ENCODE measurements at places on chromosomes 3 and 15. TPM values are rescaled to one million over a fixed set of nuclear protein-coding genes. Genes with fewer than 3 reads are reported as not detected.

Gene GMNC
- not detected for total RNA-seq

- DNase-seq, result no peak
Observed at GRCh38 chr15:55394694-55395093, 13.5 kb downstream of the CCPG1 start.

DNA sequence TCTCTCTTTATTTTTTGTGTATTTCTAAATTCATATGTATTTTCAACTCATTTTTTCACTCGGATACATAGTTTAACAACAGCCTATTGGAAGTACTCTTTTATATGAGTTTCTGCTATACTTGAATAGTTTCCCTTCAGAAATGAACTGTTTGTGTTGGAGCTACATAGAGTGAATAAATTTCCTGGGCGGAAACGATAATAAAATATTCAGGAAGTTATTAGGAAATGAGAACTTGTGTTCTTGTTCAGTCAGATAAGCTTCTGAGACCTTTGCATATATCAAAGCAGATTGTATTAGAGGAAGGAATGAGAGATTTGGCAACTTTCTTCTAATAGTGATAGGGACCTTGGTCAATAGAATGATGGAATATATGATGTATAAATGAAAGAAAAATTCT lies 27.3 kb downstream of the NEO1 start:
- DNase-seq, result no peak

Gene GOLGA8J
- total RNA-seq, result not detected

GRCh38 chr3:99866261-99866761 lies 48.6 kb downstream of the CMSS1 start:
- DNase-seq, result peak; percentile 81

- DNase-seq, result peak; percentile 80
Observed at GRCh38 chr15:35751413-35752133, 205.6 kb upstream of the DPH6 start.

Gene UROC1
- not detected for total RNA-seq

Gene PLCB2
- total RNA-seq, result 95.7 TPM

DNA sequence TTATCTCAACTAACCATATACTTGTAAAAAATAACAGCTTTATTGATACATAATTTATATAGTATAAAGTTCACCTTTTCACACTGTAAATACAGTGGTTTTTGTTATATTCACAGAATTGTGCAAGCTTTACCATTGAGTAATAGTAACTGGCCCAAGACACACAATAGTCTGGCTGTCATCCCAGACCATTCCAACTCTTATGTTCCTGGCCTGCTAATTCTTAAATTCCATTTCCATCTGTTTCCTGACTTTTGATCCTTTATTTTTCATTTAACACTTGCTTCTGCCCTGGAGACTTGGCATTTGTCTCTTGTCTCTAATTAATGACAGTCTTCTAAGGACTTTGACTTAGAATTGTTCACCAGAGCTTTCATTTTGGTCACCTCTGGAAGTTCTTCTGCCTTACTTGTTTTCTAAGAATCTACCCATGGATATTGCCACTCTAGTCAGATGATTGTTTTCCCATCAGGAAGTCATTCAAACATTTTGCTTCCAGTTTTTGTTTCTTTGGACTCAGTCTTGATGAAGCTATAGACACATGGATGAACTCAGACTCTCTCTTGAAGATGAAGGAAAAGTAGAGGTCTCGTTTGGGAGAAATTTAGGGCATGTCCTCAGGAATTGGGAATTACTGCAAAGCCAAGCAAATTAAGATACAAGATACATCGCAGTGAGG lies 27.2 kb upstream of the PLSCR4 start:
- no peak for DNase-seq

GRCh38 chr15:57287123-57287521 lies 89.2 kb upstream of the CGNL1 start:
- DNase-seq, result no peak

Gene KNL1
- 25.3 TPM for total RNA-seq

- DNase-seq, result no peak
Observed at GRCh38 chr3:39540162-39540921, 72.9 kb downstream of the MOBP start.

- DNase-seq, result no peak
Observed at GRCh38 chr3:32712506-32713055, 27.6 kb downstream of the CNOT10 start.

DNA sequence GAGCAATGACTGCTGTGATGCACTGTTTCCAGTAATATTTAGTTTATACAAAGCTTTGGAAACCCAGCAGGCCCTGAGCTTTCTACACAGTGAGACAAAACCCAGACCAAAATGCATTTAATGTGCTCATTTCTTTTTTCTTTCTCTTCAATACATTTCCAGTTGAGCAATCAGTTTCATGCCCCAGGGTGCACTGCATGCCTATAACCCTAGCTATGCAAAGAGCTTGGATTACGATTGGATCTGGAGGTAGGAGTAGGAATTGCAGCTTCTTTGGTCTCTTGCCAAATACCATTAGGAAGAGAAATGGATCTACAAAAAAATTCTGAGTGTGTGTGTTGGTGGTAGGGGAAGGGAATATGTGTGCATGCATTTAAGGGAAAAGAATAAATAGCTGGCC lies 1001.4 kb downstream of the SQOR start:
- no peak for DNase-seq

DNA sequence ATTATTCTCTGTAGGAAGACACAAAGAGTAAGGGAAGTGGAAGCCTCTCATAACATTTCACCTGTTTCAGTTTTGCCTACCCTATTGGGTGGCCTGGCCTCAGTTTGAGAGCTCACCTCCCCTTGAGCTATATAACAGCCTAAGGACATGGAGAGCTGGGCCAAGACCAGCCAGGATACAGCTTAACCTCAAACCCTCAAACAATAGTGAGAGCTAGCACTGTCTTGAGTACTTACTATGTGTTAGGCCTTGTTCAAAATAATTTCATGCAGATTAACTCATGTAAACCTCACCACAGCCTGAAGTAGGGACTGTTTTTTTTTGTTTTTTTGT lies 15.0 kb upstream of the TBL1XR1 start:
- no peak for DNase-seq

DNA sequence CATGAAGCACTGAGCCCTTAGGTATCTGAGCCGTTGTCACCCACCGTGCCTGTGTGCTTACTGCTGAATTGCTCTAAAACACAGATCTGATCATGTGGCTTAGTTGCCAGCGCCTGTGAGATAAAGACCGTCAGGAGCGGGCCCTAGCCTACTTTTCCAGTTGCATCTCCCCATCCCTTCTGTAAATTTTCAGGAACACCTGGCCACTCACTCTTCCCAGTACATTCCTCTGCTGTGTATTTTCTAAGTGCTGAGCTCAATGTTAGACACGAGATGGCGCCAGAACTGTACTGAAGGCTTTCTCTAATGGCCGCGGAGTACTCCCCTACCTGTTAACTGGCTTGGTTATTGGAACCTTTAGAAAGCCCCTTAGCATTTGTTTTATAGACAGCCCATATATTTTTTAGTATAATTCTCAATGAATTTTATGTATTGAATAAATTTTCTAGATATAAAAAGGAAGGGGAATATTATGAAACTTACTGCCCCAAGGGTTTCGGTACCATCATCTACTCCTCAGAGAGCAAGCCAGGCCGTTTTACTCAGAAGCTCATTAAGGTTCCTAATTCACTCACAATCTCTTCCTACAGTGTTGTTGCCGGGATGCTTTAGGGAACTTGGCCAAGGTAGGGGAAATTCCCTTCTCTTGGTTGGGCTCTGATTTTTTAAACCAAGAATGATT lies 16.7 kb upstream of the WNT7A start:
- DNase-seq, result peak; percentile 89

GRCh38 chr15:93029836-93030429 lies 59.1 kb downstream of the RGMA start:
- no peak for DNase-seq

GRCh38 chr15:49380912-49381311 lies 42.1 kb upstream of the FGF7 start:
- no peak for DNase-seq

DNA sequence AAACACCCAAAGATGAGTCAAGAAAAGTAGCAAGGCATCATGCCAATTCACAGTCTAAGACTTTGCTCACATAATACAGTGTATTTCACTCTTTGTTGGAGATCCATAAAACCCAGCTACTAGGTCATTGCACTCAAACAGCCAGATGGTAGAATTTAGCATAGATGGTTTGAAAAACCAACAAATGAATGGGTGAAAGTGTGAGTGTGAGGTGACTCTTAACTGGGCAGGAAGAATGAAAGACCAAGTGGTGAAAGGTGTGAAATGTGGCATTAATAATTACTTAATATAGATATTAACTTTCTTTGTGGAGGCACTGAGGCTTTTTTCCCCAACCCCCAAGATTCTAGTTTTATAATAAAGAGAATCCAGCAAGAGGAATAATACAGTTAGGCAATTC lies 159.5 kb downstream of the SQOR start:
- no peak for DNase-seq

GRCh38 chr3:174116421-174116820 lies 718.9 kb downstream of the NLGN1 start:
- no peak for DNase-seq

Gene NAALADL2
- not detected for total RNA-seq

Gene POPDC2
- total RNA-seq, result 0.66 TPM

GRCh38 chr3:1079662-1080061 lies 13.2 kb upstream of the CNTN6 start:
- no peak for DNase-seq

DNA sequence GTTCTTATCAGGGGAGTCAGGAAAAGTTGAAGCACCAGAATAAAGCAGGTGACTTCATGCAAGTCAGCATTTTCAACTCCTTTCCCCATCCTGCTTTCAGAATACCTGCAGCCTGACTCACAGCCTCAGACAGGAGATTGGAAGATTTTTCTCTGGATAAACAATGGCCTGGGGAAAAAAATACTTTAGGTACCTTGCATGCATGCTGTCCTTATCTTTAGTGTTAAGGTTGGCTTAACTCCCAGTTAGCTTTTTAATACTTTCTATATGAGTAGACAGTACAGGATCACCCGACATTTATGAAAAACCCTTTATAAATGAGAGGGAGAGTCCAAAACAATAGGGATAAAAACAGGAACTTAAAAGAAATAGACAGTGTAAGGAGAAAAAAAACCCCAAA lies 53.6 kb downstream of the PAK2 start:
- DNase-seq, result no peak

- DNase-seq, result no peak
Observed at GRCh38 chr3:195239121-195239520, 31.8 kb downstream of the XXYLT1 start.

DNA sequence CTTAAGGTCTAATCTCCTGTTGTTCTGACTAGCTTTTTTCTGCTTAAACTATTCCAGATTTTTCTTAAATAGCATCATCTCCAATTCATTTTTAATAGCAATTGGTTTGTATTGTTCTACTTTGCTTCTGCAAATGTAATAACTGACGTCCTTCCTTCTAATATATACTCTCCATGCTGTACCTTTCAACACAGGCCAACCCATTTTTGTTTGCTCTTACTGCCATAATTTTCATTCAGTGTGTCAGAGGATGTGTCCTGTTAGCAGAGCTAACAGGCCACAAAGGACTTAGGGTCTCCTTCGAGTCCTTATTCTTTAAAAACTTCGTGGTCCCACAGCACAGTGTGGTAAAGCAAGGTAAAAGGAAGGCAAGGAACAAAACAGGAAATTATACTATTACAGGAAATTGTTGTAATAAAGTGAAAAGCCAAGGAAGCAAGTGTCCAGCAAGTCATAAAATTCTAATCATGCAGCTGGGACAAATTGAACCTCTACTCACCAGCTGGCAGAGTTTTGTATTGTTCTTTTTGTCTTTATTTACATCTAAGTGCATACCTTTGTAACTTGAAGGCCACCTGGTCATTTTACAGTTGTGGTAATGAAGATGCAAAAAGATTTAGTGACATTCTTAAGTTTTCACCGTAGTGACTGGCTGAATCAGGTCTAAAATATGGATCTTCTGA lies 64.9 kb upstream of the ZBTB20 start:
- no peak for DNase-seq

Gene PCOLCE2
- 0.33 TPM for total RNA-seq

DNA sequence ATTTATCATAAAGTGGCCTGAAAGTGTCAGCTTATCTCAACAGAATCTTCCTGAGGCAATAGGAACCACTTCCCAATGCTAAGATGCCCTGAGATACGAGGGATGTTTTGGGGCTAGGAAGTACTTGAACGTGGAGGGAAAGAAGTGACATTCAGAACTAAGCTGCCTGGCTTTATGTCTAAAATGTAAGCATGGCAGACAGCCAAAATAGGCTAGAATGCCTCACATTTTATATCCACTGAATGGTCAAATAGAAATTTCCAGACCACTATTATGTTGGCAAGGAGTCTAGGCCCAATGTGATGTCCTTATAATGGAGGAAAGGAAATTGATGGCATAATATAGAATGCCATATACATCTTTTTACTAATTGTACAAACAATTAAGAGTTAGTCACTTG lies 154.9 kb downstream of the PEX5L start:
- no peak for DNase-seq

Gene MCF2L2
- 4.8 TPM for total RNA-seq

- DNase-seq, result no peak
Observed at GRCh38 chr3:44601749-44602148, 17.0 kb downstream of the ZNF660 start.

GRCh38 chr3:55243678-55244077 lies 243.4 kb downstream of the WNT5A start:
- peak; percentile 25 for DNase-seq

DNA sequence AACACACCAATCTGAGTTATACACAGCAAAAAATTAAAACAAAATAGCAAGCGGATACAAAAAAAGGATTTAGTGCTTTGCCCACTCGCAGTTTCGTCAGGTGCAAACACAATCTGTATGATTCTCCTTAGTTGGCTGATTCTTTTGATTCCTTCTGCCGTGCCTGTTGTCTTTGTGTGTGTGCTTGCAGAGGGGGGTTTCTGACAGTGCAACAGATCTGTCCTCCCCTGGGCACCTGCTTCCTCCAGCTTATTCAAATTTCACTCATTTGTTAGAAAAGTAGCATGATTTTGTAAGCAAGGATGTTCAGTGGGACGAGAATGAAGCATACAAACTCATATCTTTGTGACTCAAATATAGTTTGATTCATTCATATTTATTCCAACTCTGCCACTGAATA lies 74.0 kb upstream of the NEO1 start:
- no peak for DNase-seq

Gene SYNM
- total RNA-seq, result 0.79 TPM

Gene HES1
- total RNA-seq, result 1.2 TPM

DNA sequence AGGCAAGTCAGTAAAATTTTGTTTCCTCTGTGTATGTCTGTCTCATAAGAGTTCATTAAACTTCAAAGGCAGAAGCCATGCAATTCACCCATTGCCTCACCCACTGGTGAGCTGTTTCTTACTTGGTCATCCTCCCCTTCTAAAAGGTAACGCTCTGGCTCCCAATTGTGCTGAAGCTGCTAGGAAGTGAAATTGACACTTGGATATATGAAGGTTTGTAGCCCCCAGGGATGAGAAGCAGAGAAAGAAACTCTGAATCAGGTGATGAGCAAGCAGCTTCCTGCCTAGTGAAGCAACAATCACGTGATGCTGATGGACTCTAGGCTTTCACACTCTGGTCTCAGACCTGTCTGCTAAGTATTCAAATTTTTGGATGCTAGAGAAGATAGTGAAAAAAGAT lies 70.7 kb downstream of the CD200R1L start:
- DNase-seq, result no peak
